Glutamatergic neuron (in vitro differentiated cells): ENCODE measurements at places on chromosomes 3 and 15.

- no peak for DNase-seq
These were observed 58.3 kb upstream of the MYZAP start for GRCh38 chr15:57533448-57533799.

DNA sequence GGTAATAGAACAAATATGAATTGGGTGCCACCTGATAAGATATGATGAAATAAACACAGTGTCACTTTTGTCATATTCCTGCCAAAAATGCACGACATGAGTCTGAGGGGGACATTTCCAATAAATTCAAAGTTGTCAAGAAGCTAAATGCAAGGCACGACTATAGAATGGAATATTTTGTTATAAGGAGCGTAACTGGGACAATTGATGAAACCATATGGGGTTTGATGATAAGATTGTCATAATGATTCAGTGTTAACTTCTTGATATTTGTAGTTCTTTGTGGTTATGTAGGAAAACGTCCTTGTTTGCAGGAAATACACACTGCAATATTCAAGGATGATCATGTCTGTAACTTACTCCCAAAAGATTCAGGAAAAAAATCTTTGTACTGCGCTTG is 163.3 kb downstream of the MEX3B start:
- DNase-seq, result no peak

DNA sequence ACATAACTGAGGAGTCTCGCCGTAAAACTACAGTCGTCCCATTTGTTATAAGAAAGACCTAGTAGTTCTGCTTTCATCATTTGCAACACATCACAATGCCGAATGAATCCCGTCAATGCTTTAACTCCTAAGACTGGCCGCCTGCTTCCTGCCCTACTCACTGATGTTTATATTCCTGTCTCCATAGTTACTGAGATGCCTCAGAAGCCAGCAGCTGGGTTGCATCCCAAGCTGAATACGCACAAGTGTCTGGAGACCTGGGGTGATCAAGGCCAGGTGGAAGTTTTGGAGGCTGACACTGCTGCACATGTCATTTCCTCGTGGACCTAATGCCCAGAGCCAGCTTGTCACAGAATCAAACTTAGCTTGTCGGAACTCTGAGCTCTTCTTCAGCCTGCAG is 95.2 kb upstream of the UBE2E1 start:
- DNase-seq, result peak; percentile 31

DNA sequence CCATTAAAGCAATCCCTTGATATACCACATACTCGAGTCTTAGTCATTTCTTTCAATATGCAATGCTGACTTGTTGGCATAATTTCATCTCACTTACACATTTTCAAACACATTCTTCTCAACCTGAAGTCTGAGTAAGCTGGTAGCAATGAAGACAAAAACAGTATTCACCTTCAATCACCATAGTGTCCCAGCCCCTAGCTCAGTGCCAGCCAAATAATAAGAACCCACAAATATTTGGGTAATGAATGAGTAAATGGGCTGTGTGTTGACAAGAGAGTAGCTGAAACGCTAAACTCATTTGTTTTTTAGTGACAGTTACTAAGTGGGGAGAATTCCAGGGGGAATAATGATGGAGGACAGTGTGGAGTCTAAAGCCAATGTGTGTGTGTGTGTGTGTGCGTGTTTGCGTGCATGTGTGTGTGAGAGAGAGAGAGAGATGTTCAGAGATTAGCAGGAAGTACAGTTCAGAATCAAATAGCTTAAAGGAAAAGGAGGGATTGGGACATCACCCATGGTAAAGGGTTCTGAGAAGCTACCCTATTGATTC is 165.7 kb downstream of the GAP43 start:
- peak; percentile 35 for DNase-seq

DNA sequence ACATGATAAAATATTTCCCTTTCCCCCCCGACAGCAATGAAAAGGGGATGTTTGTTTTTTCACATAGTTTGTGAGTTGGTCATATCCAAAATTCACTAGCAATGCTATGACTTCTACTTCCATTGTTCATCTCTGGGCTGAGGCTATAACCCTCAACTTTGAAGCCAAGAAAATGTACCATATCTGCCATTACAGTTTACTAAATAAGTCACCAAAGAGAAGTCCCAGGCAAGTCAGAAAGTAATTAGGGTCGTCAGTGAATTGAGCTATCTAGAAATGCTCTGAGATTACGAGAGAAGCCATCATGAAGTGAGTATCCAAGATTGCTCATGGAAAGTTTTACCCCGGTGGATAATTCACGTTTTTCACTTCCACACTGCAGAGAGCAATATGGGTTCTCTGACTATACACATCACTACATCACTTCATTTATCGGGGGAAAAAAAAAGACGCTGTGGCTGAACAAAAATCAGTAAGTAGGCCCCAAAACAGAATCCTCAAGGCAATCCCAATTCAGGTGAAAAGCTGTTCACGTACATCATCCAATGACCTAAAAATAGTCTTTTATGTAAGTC is 1.4 kb downstream of the PEAK1 start:
- DNase-seq, result no peak

DNA sequence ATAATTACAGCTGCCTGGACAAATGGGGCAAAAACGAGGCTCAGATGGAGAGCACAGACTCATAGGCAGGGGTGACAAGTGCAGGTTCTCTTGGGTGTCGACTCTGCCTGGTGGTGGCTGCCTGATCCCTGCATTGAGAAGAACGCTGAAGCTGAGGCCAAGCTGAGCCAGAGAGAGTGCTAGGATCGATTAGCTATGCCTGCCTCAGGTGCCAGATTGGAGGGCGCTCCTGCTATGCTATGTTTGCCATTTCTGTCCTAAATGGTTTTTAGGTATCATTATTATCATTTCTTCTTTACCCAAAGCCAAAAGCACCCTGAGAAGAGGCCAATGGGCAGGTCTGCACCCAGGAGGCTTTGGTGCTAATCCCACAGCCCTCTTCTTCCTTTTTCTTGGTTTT is 53.9 kb upstream of the SLC6A11 start:
- no peak for DNase-seq

GRCh38 chr3:197590313-197590962 is 34.7 kb upstream of the BDH1 start:
- no peak for DNase-seq

DNA sequence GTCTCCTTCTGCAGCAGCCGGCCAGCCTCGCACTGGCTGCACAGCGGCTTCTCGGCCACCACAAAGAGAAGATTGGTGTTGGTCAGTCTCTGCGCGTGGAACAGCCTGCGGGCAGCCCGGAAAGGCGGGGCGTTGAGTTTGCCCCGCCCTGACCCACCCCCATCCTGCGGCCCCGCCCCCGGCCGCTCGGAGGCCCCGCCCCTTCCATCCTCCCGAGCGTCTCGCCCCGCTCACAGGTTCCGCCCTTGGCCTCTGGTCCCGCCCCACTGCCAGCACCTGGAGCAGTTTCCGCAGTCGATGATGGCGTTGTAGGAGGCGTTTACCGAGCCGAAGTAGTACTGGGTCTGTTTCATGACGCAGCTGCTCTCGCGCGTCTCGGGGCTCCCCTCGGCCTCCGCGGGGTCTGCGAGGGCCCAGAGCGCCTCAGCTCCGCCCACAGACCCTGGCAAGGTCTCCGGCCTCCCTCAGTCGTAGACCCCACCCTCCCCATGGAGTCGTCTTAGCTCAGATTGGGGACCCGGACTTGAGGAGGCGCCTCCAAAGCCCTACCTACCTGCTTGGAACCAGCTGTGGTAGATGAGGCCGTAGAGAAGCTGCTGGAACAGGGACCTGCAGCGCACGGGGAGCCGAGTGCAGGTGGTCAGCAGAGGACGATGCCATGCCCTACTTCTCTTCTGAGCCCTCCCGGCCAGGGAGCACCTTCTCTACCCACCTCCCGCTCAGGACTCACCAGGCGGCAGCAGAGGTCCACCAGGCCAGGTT is 5.9 kb upstream of the TMEM115 start:
- peak; percentile 87 for DNase-seq

- no peak for DNase-seq
These were observed 163.6 kb downstream of the TUSC7 start for GRCh38 chr3:116873142-116873541.
